ENCODE measurements at places on chromosomes 2 and 18.

DNA sequence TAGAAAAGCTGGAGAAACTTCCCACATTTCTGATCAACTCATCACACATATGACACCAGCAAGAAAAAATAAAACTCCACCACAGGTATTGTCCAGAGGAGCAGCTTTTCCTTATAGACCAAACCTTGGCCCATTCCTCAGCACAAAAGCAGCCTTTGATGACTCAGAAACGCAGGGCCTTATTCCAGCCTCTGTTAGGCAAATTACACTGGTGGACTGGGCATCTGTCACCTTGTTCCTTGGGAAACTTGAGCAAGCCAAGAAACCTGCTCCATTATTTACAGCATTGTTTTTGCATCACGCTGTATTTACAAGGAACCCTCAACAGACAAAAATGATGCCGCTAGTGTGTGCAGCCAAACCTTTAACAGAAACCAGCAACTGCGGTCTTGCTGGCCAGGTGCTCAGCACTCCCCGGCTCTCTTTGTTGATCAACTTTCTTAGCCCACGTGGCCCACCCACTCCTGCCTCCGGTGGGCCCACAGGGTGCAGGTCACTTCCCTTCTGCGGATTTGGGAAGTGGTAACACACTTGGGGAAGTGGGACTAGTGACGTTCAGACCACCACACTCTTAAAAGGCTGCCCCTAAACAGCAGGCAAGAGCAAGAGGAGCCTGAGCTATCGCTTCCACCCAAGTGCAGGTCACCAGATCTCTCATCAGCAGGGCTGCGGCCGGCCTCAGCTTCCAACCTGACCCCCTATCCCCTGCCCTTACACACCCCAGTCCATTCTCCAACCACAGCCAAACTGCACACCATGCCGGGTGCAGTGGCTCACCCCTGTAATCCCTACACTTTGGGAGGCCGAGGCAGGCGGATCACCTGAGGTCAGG, 1.5 kb downstream of the AP1S3 start:
- no peak for DNase-seq

DNA sequence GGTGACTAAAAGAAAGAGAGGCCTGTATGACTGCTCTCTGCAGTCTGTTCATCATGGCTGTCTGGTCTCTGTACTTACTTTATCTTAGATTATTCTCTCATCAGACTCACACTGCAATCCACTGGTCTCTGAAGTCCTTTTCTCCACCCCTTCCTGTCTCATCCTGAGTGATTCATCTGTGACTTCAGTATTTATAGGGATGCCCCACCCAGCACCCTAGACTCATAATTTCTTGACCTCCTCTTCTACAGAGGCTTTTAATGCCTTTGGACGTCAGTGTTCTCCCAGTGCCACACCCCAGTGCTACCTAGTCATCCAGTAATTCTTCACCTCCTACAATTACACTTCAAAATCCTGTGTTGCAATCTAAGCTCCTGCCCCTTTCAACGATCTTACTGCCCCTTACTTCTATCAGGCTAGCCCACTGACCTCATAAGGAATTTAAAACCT, 14.9 kb upstream of the ITPRID2 start:
- no peak for DNase-seq

- no peak for DNase-seq
Measured at GRCh38 chr2:217732992-217733391, 269.8 kb downstream of the TNS1 start.

- DNase-seq: no peak
Measured at GRCh38 chr2:215332872-215333595, 21.2 kb downstream of the ATIC start.

DNA sequence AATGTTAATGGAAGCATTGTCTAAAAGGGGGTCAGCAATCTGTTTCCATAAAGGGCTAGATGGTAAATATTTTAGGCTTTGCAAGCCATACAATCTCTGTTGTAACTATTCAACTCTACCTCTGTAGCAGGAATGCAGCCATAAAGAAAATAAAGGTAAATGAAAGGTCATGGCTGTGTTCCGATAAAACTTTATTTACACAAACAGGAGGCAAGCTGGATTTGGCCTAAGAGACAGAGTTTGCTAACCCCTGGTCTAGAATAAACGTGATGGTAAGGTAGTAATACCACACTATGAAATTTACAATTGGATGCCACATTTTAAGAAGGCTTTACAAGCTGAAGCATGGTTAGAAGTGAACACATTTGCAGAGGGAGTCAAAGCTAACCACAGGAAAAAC, 91.4 kb downstream of the EXOC6B start:
- no peak for DNase-seq

DNA sequence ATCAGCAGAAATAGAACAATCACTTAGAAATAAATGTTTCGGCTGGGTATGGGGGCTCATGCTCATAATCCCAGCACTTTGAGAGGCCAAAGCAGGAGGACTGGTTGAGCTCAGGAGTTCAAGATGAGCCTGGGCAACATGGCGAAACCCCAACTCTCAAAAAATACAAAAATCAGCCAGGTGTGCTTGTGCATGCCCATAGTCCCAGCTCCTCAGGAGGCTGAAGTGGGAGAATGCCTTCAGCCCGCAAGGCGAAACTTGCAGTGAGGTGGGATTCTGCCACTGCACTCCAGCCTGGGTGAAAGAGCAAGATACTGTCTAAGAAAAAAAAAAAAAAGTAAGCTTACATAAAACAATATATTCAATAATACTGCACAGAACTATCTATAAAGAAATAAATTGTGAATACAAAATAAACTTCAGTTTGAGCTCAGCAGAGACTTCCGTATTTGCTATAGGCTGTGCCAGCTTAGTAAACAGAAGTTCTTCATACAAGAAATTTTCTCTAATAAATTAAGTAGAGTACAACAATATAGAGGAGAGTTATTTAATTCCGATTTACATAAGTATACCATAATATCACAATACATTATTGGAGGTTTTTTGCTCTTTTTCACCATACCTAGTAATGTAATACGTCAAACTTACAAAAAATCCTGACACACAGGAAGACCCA, 43.6 kb downstream of the SRBD1 start:
- DNase-seq: no peak

GRCh38 chr2:33502025-33502424, 25.6 kb downstream of the RASGRP3 start:
- no peak for DNase-seq

GRCh38 chr2:159614534-159615366, 1.6 kb downstream of the BAZ2B start:
- DNase-seq: no peak

DNA sequence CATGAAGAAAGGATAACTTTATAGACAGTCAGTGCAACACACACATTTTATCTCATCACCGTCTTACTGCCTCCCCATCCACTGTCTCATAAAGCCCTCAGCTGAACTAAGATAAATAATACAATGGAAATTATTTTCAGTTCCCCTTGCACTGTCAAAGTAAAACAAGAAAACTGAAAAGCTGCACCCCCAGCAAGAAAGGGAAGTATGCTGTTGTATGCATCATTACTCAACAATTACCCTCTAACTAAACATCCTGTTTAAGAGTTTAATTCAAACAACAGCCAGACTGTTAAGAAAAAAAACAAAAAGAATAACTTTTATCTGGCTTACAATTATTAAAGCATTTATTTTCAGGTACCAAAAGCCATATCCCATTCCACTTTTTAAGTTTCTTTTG, 25.0 kb downstream of the MPPE1 start:
- no peak for DNase-seq

DNA sequence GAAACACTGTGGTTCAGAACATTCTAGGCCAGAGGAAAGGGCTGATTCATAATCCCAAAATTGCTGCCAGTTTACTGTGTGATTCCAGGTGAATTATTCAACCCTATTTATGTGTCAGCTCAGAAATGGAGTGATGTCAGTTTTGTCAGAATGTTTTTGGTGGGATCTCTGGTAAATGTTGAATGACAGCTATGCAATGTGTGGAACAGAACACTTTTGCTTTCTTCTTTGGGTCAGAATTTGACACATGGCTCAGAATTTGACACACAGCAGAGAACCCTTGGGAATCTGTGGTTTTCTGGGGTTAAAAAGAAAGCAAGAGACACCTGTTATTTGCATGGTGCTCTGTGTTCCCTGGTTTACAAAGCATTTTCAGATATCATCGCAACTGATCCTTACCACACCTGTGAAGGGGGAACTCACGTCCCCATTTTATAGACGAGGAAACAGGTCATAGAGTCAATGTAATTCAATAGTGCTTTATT, 1.6 kb upstream of the MTA3 start:
- no peak for DNase-seq

DNA sequence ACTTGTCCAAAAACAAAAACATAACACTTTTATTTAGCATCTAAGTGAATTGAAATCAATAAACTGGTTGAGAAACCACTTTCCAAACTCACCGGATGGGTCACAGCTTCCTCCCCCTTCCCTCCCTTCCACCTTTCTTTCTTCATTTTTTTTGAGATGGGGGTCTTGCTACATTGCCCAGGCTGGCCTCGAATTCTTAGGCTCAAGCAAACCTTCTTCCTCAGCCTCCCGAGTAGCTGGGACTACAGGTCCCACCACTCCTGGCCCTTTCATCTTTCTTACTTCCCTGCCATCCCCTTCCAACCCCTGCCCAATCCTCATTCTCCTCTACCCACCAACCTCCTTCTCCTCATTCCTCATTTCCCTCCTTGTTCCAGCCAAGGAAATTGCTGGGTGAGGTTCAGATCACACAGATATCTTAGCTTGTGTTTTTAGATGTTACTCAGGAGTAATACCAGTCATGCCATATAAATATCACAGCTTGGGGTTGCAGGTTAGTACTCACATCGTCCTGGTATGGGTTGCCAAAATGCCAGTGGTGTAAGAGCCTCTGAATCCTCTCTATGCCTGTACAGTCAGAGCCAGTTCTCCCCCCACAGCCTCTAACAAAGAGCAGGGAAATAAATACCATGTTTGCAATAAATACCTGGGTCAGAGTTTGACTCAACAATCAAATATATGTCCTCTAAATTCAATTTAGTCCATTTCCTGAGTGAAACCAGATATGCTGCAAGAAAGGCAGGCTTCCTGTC, 132.7 kb upstream of the NDUFV2 start:
- DNase-seq: no peak

GRCh38 chr2:80147690-80148089, 156.9 kb downstream of the LRRTM1 start:
- no peak for DNase-seq

Measured in neuronal stem cell (in vitro differentiated cells).